ENCODE measurements at places on chromosomes 6 and 20.

DNA sequence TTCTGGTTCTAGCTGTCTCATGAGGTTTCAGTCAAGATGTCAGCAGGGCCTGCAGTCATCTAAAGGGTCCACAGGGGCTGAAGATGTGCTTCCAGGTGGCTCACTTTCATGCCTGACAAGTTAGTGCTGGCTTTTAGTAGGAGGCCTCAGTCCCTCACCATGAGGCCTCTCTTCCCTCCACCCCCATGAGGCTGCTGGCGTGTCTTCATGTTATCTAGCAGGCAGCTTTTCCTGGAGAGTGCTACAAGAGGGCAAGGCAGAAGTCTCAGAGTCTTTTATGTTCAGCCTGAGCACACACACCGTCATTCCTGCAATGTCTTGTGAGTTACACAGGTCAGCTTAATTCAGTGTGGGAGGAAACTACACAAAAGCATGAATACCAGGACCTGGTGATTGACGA is 769.9 kb downstream of the HDGFL1 start:
- DNase-seq = no peak

GRCh38 chr6:159085396-159085895 is 40.7 kb upstream of the TAGAP start:
- no peak for DNase-seq

DNA sequence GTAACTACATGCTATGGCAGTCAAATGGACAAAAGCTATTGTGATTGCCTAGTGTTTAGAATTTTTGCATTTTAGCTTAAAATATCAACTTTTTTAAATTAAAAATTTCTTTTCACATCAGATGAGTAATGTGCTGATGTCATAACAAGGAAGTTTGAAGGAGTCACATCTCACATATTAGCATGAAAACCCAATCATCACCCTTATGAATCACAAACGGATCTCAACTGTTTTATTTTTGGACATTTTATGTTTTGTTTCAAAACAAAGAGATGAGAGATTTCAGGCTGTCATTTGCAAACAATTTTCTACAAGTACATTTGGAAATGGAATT is 53.6 kb upstream of the TRERF1 start:
- DNase-seq = no peak

DNA sequence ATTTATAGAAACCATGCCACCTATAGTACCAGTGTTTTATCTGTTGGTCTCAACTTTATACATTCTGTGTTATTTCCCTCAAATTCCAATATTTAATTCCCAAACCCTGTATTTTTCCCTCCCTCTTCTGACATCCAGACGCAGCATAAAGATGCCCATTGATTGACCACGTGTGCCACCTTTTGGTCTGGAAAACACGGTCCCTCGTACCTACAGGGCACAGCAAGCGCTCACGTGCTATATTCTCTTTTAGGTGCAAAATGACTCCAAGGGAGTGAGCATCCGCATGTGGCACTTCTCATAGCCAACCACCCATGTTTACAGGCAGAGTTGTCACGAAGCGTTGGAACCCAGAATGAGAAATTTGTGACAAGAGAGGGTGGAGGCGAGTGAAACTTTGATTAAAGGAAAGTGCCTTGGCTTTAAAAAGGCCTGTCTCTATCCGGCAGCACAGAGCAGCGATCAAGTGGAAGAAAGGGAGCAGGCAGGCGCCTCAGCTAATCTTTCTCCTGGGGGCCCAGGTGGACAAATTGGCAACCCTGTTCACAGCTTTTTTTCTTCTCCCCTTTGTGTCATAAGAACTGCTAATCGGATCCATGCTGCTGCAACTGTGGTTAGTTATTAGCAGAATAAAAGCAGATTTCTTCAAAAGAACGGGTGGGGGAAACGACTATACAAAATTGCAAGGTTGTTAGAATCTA is 225.9 kb downstream of the TMEM242 start:
- DNase-seq = no peak

- no peak for DNase-seq
Measured at GRCh38 chr6:96816301-96816817, 20.9 kb downstream of the GPR63 start.

- DNase-seq = no peak
Measured at GRCh38 chr20:25484224-25484846, 76.9 kb downstream of the GINS1 start.

GRCh38 chr6:7776509-7776908 is 50.6 kb downstream of the BMP6 start:
- no peak for DNase-seq

GRCh38 chr6:89351671-89352277 is 748 bp downstream of the UBE2J1 start:
- DNase-seq = no peak

DNA sequence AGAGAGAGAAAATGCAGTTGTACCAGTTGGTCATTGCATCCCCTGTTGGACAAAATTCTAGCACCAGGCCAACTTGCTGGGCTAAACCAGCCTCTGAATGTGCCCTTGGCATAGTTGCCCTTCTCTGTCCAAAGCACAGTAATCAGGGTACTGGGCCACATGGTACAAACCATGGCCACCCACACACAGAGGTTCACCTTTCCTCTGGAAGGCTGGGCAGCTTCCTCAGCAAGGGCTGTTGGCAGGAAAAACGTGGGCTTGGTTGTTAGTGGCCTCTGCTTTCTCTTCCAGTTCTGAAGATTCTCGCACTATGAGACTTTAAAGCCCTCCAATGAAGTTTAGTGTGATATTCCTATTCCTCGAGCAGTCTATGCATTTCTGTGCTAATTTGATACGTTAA is 706 bp downstream of the DDO start:
- DNase-seq = no peak

DNA sequence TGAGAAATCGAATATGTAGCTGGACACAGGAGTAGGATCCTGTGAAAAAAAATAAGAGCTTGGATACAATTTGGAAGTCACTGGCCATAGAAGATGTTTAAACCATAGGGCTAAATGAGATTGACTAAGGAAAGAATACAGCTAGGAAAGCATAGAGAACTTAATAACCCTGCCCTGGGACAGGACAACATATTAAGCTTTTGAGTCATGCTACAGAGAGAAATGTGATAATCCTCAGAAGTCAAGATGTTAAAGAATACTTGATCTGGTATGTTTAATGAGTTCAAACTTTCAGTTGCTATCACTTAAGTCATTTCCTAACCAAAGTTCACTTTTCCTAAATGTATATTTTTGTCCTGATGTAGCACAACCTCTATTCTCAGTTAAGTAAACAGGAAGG is 154.6 kb upstream of the TSHZ2 start:
- no peak for DNase-seq

DNA sequence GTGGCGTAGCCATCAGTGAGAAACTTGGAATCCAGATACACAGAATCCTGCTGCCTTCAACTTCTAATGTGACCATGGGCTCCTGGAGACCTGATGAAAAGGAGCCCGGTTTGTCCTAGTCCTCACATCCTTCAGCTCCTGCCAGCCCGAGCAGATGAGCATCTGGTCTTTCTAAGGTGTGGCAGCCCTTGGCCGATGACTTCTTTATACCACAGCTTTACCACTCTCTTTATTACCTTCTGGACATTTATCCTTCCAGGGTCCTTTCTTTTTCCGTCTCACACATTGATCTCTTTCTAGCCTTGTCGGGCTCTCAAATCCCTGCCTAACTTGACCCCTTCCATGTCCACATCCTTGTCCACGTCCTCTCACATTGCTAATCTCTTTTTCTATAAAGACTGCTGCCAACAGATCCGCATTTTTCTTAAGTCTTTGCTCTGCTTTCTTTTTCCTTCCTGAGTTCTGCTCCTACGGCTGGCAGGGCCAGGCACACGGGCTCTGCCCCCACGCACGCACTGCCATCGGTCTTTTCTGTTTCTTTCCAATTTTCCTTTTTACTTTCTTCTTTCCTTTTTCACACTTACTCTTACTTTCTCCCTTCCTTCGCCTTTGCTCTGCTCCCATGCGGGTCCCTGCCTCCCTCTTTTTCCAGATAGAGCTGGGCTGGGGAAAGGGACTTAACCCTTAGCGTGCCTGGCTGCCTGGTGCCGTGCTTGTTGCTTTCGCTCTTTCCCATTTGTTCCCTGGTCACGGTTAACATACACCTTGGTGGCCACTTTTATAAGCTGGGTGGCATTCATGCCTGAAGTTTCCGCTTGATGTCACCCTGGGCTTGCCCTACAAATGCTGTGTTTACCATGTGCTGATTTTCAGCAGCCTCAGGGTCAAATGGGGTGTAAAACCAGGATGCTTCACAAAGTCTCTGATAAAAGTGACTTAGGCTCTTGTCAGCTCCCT is 9.4 kb upstream of the GMPR start:
- no peak for DNase-seq

DNA sequence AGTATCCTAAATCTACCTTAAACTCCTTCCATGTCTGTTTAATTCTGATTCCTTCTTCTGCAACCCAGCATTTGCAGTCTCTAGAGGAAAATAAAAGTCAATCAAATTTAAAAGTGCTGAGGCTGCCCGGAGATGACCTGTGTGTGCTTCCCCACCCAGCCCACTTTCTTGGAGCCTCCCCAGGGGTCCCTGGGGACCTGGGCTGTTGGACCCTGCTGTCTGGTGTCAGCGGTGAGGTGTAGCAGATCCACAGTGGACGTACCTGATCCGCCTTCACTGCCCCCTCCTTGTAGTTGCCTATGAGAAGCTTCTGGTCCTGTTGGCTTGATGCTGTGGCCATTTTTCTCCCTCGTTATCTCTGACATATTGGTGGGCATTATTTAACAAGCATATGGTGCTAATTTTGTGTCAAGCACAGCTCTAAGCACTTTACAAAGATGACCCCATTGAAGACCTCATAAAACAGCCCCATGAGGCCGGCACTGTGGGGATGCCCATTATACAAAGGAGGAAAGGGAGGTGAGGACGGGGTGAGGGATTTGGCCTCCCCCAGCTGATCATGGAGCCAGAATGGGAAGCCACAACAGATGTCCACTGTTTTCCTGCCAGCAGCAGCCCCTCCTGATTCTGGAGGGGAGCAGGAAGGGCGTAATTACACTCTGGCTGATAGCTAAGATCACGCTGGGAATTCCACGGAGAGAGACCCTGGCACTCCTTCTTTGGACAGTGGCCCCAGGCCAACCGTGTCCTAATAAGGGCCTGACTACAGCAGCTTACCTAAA is 628.2 kb downstream of the CDH26 start:
- DNase-seq = no peak

- DNase-seq = no peak
Measured at GRCh38 chr20:56634735-56635385, 5.8 kb downstream of the TFAP2C start.

DNA sequence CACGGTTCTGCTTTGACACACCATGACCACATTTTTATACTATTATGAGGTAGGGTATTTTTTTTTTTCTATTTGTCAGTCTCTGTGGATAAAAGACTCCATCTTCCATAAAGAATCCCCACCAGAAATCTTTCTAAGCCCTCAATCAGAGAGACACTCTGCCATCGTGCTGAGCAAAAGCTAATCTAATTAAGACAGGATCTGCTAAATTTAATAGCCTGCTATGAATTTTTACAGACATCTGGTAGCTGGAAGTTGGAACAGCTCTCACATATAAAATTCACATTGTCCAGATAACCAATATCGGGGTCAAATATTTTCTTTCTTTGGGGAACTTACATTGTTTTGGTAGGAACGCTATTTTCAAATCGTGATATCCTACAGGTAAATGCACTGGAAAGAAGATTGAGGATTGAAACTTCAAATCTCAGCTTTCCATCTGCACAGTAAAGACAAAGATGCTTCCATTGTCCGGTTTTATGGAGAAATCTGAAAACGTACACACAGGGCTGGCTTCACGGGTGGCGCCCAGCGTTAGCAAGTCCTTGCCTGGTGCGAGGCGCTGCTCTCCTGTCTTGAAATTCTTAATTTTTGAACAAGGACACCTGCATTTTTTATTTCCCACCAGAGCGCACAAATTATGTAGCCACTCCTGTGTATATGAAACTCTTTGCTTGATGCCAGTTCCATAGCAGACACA is 573.8 kb upstream of the NOX3 start:
- no peak for DNase-seq

GRCh38 chr20:38751360-38751976 is 3.2 kb downstream of the ACTR5 start:
- no peak for DNase-seq

DNA sequence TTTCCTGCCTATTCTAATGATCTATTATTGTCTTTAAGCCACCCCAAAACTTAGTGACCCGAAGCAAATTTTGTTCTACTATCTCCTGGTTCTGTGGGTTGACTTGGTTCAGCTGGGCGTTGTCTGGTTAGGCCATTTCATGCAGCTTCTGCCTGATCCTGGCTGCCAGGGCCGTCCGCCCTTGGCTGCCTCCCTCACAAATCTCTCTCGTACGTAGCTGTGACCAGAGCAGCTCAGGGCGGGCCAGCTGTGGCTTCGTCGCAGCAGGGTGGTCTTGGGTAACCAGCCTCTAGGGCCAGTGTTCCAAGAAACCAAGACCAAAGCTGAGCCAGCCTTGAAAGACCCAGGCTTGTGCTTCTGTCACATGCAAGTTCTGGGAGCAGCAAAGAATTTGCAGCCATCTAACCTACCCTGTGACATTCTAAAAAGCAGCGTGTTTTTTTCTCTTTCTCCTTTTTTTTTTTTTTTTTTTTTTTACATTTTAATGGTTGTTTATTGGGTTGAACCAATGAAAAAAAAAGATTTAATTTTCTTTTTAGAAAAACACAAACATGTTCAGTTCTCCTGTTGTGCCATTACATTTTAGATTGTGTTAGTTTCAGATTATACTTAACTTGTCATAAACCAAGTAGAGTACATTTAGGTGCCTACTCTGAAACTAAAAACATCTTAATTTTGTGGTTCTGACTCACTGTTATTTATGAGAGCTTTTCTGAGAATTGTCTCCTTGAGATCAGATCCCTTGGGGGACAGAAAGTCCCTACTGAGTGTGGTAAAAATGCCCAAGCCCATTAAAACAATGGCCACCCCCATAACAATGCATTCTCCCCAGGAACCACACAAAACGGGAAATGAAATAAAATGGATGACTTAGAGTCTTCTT is 83.9 kb downstream of the ZDHHC14 start:
- DNase-seq = no peak

DNA sequence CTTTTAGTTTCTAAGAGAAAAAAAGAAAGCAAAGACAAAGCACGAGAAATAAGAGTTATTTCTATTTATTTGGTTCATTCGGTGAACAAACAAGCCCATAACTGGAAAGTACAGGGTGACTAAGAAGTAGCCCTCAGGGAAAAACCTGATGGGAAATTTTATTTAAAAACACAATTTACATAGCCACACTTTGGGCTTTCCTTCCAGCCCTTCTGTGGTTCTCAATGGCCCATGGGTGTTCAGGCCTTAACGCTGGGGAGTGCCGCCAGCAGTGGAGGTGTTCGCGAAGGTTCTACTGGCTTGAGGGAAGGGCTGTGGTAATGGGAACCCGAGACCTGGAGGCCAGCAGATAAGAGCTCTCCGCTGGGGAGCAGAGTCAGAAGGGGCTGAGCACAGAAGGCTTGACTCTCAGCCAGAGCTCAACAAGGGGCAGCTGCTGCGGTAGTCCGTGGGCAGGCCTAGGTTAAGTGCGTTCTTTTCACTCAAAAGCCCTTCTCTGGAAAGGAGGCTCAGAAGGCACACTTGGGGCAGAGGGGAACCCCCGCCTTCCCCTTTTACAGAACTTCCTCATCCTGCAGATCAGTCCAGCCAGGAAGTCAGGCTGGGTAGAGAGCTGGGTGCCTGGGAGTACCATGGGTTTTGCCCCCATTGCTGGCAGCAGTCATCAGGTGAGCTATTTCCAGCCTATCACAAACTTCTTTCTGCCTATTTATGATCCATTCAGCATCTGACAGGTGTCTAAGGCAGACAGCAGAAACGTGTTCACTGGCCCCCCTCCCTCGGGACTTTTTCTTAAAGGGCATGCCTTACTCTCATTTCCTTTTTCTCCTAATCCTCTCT is 8.8 kb upstream of the CD83 start:
- DNase-seq = no peak

All from cortex of kidney (tissue), 1 donor.